HFFc6 (cell line): ENCODE measurements at places on chromosomes 16 and 17. TPM values are rescaled to one million over a fixed set of nuclear protein-coding genes. Genes with fewer than 3 reads are reported as not detected.

Gene RNFT1
- 8.0 to 11.9 TPM (median 10.9 TPM) in 3 replicates for total RNA-seq

DNA sequence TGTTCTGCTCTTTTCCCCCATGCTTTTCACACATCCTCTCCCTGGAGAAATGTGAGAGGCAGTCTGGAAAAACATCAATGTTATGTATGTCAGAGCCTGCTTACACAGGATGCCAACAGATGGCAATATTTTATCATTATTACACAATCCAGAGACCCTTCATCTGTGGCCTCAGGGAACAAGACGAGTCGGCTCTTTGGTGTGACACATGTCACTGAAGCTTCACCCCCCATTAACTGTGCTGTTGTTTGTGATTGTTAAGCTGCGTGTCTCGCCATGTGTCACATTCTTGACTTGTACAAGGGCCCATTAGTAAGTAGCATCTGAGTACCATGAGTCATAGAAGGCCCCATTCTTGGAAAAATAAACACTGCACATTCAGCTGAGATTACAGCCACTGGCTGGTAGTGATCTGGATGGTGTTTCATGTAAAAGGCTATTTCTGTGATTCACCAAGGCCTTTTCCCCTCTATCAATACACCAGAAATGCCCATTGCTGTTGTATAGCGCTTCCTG lies 682.1 kb upstream of the SOX9 start:
- H3K4me1 ChIP-seq, result peaks cover 69% of the 10 kb centered on the region
- peak overlapping the region; percentile 85 for H3K27ac ChIP-seq
- no peaks in the 10 kb centered on the region; the same call in 1 of the 2 replicates for H3K27me3 ChIP-seq
- DNase-seq, result peak; percentile 96
- peak overlapping the region; percentile 62 for H3K4me3 ChIP-seq

GRCh38 chr17:74749279-74750038 lies 1.0 kb downstream of the NHERF1 start:
- peaks cover 3% of the 10 kb centered on the region for H3K27me3 ChIP-seq
- DNase-seq, result no peak
- peaks cover 5% of the 10 kb centered on the region; the same call in 1 of the 2 replicates for H3K36me3 ChIP-seq

Gene CLDN9
- not detected in 2 replicates for total RNA-seq

Gene PPY
- total RNA-seq, result not detected in 3 replicates

Gene TEKT5
- not detected in 2 replicates for total RNA-seq

Gene LGALS9B
- 0.29 TPM in 1 of 3 replicates, not detected in the others for total RNA-seq

Gene CES4A
- 2.1 and 2.6 TPM in 2 replicates for total RNA-seq

DNA sequence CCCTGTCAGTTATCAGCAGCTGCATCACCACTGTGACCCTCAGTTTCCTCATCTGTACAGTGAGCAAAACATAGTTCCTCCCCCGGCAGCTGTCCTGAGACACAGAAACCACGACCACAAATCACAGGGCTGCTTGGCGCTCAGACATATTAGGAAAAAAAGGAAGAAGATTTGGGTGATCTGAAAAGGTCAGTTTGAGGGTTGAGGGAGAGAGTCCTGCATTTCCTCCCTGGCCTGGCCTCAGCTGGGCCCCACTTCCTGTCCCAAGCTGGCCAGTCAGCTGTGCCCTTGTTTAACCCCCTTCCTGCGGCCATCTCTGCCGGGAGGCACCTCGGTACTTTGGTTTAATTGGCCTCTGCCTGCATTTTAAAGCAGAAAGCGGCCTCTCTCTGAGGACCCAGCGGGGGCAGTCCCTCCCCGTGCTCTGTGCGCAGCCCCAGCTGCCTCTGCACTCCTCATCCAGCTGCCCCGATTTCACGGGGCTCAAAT lies 24.0 kb upstream of the CIBAR2 start:
- no peak overlapping the region for H3K4me3 ChIP-seq
- peaks cover 57% of the 10 kb centered on the region for H3K4me1 ChIP-seq
- DNase-seq, result no peak
- no peak overlapping the region; the same call in 1 of the 2 replicates for H3K27ac ChIP-seq
- peaks cover 3% of the 10 kb centered on the region for H3K27me3 ChIP-seq

Gene CDRT15
- not detected in 3 replicates for total RNA-seq

GRCh38 chr16:80019395-80019794 lies 418.9 kb upstream of the MAF start:
- H3K4me1 ChIP-seq, result peaks cover 15% of the 10 kb centered on the region
- no peak for DNase-seq
- H3K27ac ChIP-seq, result no peak overlapping the region
- H3K4me3 ChIP-seq, result no peak overlapping the region
- no peaks in the 10 kb centered on the region for H3K36me3 ChIP-seq

Gene KRT36
- not detected in 3 replicates for total RNA-seq

- H3K4me1 ChIP-seq, result peaks cover 37% of the 10 kb centered on the region
- DNase-seq, result no peak
- peaks cover 18% of the 10 kb centered on the region for H3K27me3 ChIP-seq
- no peak overlapping the region for H3K27ac ChIP-seq
- H3K4me3 ChIP-seq, result peak overlapping the region; percentile 71
These were observed 1.2 kb upstream of the FGF11 start for GRCh38 chr17:7437950-7438614.

GRCh38 chr16:84386047-84386446 lies 17.7 kb downstream of the ATP2C2 start:
- DNase-seq, result no peak
- no peak overlapping the region for H3K27ac ChIP-seq
- peaks cover 9% of the 10 kb centered on the region; the same call in 1 of the 2 replicates for H3K36me3 ChIP-seq
- peaks cover 24% of the 10 kb centered on the region for H3K27me3 ChIP-seq
- no peaks in the 10 kb centered on the region for H3K4me1 ChIP-seq
- no peak overlapping the region for H3K4me3 ChIP-seq

GRCh38 chr16:23957287-23957686 lies 121.5 kb downstream of the PRKCB start:
- H3K27ac ChIP-seq, result no peak overlapping the region
- no peak overlapping the region for H3K4me3 ChIP-seq
- H3K36me3 ChIP-seq, result no peaks in the 10 kb centered on the region
- H3K4me1 ChIP-seq, result no peaks in the 10 kb centered on the region
- no peaks in the 10 kb centered on the region for H3K27me3 ChIP-seq

Gene HNF1B
- not detected in 3 replicates for total RNA-seq

DNA sequence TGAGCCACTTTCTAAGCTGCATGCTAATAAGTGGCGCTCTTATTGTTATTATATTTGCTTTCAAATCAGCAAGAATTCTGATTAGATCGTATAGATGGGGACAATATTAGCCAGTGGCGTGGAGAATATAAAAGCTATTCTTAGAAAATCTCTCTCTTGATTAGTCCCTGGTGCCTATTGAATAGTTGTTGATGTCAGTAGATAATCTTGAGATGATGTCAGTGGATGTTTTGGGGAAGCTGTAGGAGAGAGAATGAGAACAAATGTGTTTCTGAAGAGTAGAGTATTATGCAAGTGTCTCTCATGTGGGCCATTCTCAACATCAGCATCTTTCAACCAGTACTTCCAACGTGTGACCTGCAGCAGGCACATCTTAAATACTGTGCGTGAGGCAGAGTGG lies 445.7 kb downstream of the GRIN2A start:
- H3K27me3 ChIP-seq, result no peaks in the 10 kb centered on the region; the same call in none of the 2 replicates
- no peak for DNase-seq

Gene IST1
- total RNA-seq, result 120 to 139 TPM (median 130 TPM) in 3 replicates

GRCh38 chr17:47252209-47252608 lies 1.4 kb upstream of the ITGB3 start:
- H3K36me3 ChIP-seq, result no peaks in the 10 kb centered on the region
- H3K27me3 ChIP-seq, result no peaks in the 10 kb centered on the region; the same call in 1 of the 2 replicates
- H3K4me3 ChIP-seq, result no peak overlapping the region
- H3K27ac ChIP-seq, result no peak overlapping the region
- peak; percentile 33 for DNase-seq
